ENCODE measurements at places on chromosomes 7 and 10. TPM values are rescaled to one million over a fixed set of nuclear protein-coding genes. Genes with fewer than 3 reads are reported as not detected.
A peak's percentile ranks its signal among the peaks of the same experiment; 100 is the strongest.

SPAM1 gene
- not detected for total RNA-seq

CNNM1 gene
- total RNA-seq = 0.61 TPM

MKX gene
- total RNA-seq = 0.55 TPM

PIP gene
- total RNA-seq = not detected

PDE6C gene
- total RNA-seq = not detected

ZSCAN21 gene
- 10.2 TPM for total RNA-seq

DNA sequence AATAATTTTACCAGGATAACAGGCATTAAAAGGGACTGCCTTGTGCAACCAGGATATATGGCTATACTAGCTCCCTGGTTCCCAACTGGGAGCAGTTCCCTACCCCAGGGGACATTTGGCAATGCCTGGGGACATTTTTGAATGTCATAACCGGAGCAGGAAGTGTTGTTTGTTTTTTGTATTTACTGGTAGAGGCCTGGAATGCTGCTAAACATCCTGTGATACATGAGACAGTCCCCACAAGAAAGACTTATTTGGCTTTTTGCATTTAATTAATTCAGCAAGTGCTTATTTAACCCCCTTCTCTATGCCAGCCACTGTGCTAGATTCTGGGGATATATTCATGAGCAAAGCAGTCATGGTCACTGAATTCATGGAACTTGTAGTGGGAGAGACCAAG is 181.2 kb downstream of the BBS9 start:
- DNase-seq = no peak

GRCh38 chr7:103538964-103539709 is 93.1 kb upstream of the SLC26A5 start:
- DNase-seq = no peak

GRCh38 chr10:50567384-50567783 is 56.4 kb downstream of the SGMS1 start:
- DNase-seq = no peak

DNA sequence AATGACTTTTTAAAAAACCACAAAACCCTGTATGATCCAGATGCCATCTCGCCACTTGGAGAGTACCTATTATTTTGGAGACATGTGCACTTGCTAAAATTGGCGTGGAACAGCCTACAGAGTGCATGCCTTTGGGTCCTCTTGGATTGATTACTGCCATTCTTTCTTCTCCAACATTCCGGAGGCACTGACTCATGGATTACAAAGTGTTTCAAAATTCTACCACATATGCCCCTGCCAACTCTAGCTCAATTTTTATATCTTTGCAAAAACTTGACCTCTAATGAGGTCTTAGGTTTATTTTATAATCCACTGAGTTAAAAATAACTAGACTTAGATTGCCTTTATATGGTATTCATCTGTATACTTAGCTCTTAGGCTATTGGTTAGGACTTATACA is 55.8 kb upstream of the KIF5B start:
- no peak for DNase-seq

- DNase-seq = no peak
These were observed 725.1 kb downstream of the SORCS1 start for GRCh38 chr10:106439366-106439765.

DNA sequence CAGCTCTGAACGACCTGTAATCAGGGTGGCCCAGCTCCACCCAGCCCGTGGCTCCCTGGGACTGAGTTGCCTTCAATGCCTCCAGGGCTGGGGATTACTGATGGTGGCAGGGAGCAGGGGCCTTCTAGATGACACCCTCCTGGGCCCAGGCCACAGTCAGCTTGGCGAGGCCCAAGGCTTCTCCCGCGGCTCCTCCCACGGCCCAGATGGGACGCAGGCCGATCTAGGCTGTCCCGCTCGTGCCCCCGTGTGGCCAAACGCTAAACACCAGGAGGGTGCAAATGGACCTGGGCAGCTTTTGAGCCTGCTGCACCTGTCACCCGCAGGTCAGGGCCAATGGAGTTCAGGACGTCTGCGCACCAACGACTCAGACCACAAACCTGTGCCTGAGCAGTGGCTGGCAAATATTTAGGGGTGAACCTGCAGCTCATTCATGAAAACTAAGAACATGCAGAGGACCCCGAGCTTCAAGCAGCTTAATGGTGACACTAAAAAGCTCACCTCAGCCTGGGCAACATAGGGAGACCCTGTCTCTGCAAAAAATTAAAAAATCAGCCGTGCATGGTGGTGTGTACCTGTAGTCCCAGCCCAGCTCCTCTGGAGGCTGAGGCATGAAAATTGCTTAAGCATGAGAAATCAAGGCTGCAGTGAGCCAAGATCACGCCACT is 43.2 kb downstream of the ASB13 start:
- peak; percentile 93 for DNase-seq

DNA sequence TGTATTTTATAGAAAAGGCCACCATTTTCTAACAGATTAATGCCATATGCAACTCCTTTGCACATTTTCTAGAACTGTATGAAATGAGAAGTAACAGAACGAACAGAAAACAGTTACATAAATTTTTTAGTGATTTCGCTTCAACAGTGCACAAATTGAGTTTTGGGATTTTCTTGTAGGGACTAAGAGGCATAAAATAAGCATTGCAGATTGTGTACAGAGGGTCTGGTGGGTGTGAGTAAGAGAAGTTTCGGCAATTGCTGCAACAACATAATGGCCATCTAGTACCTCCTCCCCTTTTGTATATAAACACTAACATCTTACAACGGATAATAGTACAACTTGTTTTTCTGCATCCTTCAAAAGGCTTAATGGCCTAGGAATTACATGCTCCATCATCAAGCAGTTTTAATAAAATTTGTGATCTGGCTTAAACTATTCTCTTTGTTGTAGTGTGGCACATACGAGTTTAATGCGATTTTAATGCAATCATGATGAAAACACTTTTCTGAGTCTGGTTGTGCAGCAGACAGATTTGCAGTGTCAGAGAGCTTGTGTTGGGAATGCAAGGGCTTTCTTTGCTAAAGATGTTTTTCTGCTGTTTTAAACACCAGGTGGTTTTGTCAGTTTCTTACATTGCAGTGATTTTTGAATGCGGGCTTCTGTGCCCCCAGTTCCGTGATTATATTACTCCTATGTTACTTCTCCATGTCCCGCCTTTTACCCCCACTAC is 2.9 kb downstream of the GLCCI1 start:
- no peak for DNase-seq

- DNase-seq = no peak
These were observed 48.1 kb downstream of the ADAM22 start for GRCh38 chr7:87982116-87982515.
